ENCODE measurements at places on chromosomes 1 and 21.

- DNase-seq: no peak
Observed at GRCh38 chr1:70586046-70586445, 175.0 kb downstream of the CTH start.

DNA sequence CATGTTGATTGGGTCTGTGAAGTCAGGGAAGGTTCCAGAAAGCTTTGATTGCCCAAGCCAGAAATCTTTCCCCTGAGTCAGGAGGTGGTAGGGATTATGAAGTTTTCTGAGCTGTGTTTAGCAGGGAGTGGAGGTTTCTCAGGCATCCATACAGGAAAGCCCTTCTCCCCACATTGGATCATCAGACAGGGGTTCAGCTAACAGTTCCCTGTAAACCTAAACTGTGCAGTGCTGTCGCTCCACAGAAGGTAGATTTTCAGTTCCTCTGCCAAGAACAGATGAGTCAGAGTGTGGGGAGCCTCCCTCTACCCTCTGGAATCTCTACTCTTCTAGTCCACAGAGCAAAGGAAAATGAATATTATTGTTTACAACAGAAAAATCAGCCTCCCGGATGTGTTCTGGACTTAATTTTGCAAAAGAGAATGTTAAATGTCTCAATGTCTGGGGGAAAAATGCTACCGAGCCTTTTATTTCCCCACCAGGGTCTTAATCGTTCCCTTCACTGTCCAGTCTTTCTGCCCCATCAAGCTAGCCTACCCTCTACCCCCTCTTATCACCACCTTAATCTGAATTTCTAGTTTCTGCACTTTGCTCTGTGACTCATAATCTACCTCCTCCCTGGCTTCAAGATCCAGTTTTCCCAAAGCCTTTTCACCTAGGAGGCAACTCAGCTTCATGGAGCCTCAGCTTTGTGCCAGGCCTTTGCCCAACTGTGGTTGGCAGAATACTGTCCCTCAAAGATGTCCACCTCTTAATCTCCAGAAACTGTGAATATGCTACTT lies 355.6 kb downstream of the PRDM2 start:
- DNase-seq: no peak

GRCh38 chr1:37901191-37901892 lies 42.0 kb upstream of the MTF1 start:
- no peak for DNase-seq

DNA sequence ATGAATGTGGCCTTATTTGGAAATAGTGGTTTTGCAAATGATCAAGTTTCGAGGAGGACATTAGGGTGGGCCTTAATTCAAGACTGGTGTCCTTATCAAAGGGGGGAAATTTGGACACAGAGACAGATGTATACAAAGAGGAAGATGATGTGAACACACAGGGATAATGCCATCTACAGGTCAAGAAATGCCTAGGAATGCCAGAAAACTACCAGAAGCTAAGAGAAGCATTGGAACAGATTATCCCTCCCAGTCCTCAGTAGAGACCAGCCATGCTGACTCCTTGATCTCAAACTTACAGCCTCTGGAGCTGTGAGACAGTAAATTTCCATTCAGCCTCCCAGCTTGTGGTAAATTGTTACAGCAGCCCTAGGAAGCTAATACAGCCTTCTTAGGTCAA lies 151.4 kb downstream of the PTGER3 start:
- DNase-seq: no peak

DNA sequence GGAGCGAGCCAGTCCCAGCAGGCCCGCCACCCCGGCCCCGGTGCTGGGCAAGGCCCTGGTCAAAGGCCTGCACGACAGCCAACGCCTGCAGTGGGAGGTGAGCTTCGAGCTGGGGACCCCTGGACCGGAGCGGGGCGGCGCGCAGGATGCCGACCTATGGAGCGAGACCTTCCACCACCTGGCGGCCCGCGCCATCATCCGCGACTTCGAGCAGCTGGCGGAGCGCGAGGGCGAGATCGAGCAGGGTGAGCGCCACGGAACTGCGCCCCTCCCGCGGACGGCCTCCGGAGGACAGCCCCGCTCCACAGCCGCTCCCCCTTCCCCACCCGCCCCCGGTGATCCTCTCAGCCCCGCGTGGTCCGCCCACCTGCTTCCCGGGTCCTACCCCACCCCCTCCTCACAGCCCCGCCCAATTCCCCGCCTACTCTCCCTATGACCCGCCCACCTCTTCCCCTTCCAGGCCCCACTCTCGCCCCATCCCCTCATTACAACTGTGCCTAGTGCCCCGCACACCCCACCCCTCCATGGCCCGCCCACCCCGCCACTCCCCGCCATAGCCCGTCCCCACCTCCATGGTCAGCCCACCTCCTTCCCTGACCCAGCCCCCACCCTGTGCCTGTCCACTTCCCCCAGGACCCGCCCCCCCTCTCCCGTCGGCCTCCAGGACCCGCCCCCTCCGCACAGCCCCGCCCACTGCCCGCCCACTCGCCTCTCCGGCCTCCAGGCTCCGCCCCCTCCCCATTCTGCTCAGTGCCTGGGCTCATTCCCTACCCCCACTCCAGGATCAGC lies 52.7 kb downstream of the VWA5B1 start:
- no peak for DNase-seq

DNA sequence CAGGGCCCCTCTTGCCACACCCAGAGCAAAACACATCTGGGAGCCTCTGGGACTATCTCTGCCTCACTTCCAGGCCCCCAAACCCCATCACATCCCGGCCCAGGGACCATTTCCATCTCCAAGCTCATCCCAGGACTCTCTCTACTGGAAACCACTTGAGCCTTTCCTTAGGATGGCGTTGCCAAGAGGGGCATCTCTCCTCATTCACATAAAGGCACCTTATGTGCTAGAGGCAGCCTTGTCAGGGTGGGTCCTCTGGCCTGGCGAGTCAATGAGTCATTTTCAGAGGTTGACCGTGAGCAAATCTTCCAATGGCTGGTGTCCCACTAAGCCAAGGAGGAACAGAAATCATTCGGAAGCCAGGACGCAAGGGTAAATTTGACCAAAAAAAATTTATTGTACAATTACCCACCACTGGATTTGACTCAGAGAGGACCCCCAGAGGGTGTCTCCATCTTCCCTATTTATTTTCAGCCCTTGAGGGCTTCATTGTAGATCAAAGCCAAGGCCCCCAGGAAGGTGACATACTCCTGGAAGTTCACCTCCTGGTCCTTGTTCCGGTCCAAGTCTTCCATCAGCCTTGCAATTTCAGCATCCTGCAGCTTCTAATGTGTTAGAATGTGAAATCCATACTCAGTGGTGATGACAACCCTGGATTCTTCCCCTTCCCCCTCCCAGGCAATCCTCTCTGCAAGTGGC lies 1.4 kb downstream of the S100A6 start:
- no peak for DNase-seq

DNA sequence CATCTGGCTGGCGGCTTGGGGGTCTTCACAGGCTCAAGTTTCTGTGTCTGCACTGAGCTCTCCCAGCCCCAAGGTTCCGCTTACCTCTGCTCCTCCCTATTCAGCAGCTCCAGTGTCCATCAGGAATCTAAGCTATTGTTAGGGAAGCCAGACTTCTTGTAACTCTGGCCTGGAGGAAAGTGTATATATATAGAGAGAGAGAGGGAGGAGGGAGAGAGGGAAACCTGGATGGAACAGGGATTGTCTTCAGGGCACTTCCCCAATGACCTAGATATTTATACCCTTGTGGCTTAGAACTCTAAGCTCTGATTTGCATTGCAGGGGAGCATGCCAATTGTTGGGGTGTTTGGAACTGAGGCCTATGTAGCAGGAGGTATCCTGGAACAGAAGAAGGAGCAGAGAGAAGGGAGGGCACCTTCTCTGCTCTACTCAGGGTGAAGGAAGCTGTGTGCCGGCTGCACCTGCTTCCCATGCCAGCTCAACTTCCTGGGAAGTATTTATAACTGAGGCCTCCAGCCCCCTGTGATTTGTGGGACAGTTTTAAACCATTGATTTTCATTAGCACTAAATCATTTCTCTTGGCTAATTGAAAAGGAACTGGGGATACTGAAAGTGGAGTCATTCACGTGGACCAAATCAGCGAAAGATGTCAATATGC lies 70.9 kb downstream of the NAV1 start:
- no peak for DNase-seq

- DNase-seq: no peak
Observed at GRCh38 chr1:116735246-116735645, 19.0 kb upstream of the CD2 start.

DNA sequence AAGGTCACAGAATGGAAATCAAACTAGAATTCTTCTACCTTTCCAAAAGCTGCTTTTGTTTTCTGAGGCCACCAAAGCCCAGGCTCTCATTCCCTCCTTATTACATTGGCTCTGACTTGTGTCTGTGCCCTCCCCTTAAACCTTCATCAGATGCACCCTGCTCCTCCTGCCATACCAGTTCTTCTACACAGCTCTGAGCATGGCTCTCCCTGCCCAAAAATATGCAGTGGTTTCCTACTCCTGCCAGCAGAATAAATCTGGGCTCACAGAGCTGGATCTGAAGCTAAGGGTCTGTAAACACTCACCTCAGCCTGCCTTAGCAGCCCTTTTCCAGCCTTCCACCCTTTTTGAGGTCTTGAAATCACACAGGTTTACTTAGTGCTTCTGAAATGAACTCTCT lies 55.0 kb downstream of the TTC3 start:
- DNase-seq: no peak

- DNase-seq: no peak
Observed at GRCh38 chr1:191519519-191519918, 638.7 kb upstream of the RGS18 start.

GRCh38 chr1:12124693-12125421 lies 41.9 kb upstream of the TNFRSF1B start:
- DNase-seq: no peak

GRCh38 chr1:43363283-43363934 lies 4.4 kb downstream of the ELOVL1 start:
- DNase-seq: no peak

- DNase-seq: no peak
Observed at GRCh38 chr21:30674312-30674711, 31.6 kb downstream of the KRTAP20-3 start.

DNA sequence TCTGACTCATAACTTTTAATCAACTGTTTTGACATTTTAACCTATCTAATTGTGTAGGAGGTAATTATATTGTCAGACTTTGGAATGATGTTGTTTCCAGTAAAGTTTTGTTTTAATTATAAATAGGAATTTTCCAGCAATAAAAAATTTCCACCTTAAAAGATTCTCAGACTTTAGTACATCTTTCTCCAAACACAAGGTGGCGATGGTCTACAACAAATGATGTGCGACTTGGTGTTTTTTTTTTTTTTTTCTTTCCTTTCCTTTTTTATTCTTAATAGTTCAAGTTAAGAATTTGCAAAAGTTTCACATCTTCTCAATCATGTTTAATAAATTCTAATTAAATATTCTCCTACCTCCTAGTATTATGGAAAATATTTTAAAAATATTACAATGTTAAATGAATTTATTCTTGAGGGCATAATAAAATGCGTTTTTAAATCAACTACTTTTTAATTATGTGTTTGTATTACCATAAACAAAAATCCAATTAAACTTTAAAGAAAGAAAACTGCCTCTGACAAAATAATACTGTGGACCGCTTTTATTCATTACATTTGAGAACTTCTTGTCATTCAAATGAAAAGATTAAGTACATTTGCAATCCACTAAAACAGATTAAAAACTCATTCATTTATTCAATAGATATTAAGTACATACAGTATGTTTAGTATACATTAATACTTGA lies 4.4 kb upstream of the ADAMTS1 start:
- DNase-seq: no peak

DNA sequence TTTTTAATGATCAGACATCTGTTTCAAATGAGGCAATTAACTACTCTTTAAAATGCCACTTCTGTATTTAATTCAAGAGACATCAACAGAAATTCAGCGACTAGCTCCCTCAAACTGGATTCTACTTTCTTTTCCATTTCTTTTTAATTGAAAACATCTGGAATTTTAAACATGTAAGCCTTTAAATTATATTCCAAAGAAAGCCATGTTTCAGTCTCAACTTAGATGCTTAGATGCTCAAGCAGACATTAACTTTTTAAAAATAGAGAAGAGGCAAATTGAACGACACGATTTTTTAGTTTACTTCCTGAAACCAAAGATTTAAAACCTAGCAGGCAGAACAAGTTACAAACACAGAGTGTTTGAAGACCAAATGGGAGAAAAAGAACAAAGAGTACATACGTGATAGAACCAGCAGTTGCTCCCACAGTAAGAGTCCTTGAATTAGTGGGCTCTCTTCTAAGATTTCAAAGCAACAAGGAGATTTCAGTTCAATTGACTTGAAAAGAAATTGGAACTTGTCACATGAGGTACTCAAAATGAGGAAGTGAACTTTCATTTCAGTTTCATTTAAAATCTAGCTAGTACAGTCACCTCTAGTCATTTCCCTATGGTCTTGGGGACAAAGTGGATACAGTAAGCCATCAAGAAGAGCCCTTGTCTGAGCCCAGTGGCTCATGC lies at the start of gene CTSS:
Gene CTSS, minus strand, starts transcription at position 483 of the 681 bp plus-strand sequence. CDS start 1,015 bp downstream, outside the sequence.
- peak; percentile 94 for DNase-seq

GRCh38 chr1:210697185-210697584 lies 368.5 kb downstream of the HHAT start:
- no peak for DNase-seq

GRCh38 chr1:48673332-48674105 lies 103.2 kb downstream of the BEND5 start:
- no peak for DNase-seq

DNA sequence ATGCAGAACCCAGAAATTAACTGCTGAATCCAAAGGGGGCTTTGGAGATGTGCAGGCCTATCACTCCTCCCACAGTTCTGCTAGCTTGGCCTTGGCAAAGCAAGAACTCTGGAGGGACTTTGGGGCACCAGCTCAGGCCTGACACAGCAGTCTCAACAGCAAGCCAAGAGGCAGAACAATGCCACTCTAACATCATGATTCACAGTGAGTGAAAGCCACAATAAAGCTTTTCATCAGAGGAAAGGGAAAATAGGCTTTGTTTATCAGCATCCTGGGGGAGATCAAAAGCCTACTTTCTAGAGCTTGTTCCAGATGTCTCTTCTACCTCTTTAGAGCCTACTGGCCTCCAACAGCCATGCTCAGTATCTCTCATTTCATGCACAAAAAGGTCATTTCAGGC lies 283.4 kb downstream of the KCNH1 start:
- no peak for DNase-seq

- no peak for DNase-seq
Observed at GRCh38 chr21:36663033-36663855, 35.7 kb upstream of the SIM2 start.

DNA sequence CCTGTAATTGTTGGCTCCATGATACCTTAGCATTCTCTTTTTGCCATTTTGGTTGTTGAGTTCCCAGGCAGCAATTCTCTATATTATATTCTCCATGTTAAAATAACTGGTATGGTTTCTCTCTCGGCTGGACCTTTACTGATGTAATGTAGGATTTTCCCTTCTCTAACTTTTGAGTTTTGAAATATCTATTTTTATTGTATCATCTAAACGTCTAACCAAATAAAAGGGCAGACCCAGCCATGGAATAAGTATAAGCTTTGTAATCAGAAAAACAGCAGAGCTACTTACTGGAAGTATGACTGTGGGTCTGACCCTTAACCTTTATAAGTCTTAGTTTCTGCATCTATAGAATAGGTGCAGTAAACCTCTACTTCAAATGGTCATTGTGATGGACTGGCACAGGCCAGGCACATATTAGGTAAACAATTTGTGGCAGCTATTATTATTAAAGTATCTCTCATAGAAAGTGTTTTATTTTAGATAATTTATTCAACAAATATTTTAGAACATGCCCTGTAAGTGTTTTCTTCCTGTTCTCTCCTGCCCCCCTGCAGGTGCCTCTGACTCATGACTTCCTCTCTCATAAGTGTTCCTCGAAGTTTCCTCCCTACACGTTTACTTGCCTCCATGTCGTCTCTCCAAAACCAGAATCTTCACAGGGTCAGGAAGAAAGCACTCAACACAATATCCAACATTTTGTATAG lies 224.9 kb upstream of the FGGY start:
- DNase-seq: no peak
